NCI-H1930 (cell line): ENCODE measurements at places on chromosomes 4 and X.

GRCh38 chr4:62004881-62005280, 804.8 kb downstream of the ADGRL3 start:
- DNase-seq: no peak

GRCh38 chr4:41647383-41647782, 101.1 kb downstream of the PHOX2B start:
- DNase-seq: no peak

DNA sequence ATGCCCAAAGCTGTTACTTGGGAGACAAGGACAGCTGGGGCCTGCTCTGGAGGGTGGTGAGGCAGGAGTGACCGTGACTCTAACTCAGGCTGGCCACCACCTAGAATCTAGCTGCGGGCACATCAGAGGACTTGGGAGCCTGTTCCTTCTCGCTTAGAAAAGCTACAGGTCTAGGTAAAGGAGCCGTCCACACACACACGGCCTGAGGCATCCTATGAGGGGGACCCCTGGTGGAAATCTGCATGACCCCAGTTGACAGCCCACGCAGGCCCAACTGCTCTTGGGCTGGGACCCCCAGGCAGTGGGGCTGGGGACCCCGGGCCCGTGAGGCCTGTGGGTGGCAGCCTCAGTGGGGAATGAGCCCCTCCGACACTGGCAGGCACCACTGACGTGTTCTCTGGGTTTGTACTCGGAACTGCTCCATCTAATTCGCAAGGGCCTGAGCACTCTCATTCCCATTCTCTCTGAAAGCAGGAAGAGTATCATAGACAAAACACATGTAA, 75.6 kb downstream of the ACOX3 start:
- DNase-seq: no peak

DNA sequence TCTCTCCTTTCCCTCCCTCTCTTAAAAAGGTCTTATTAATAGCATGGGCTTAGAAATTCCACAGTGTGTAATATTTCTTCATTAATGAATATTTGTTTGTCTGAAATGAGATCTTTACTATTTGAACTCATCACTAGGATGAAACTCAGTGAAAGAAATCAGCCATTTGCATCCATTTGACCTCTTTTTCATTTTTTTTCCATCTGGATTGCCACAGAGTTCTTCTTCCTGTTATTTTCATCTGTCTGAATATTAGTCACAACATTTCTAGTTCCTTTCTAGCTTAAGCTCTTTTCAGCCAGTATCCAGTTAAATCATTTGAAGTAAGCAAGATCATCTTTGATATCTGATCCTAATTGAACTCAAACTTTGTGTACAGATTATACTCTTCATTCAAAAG, 69.2 kb upstream of the PLS3 start:
- DNase-seq: no peak

- no peak for DNase-seq
Observed at GRCh38 chr4:15042529-15043167, 40.4 kb downstream of the CPEB2 start.
